ENCODE measurements at places on chromosomes 7 and 10.

GRCh38 chr7:44225566-44226395 is 25.0 kb downstream of the YKT6 start:
- no peak for DNase-seq

DNA sequence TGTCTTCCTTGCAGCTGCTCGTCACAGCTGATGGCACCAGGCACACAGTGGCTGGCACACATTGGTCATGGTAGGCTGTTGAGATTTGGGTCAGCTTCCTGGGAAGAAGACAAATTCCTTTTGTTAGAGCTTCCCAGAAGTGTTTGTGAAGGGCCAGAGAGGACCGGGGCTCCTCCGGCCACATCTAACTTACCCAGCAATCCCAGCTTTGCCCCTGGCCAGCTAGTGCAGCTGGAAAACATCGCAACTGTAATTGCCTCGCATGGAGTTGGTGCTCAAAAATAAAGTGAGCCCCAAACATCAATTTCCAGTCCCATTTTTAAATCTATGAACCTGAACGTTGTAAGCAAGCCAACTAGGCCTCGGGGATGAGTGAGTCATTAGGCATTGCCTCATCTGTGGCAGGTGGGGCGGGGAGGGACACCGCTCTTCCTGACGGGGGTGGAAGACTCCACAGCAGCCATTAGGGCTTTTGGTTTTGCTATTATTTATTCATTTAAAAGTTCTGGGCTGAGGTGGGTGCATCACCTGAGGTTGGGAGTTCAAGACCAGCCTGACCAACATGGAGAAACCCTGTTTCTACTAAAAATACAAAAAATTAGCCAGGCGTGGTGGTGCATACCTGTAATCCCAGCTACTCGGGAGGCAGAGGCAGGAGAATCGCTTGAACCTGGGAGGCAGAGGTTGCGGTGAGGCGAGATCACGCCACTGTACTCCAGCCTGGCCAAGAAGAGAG is 12.4 kb downstream of the CPA5 start:
- no peak for DNase-seq

DNA sequence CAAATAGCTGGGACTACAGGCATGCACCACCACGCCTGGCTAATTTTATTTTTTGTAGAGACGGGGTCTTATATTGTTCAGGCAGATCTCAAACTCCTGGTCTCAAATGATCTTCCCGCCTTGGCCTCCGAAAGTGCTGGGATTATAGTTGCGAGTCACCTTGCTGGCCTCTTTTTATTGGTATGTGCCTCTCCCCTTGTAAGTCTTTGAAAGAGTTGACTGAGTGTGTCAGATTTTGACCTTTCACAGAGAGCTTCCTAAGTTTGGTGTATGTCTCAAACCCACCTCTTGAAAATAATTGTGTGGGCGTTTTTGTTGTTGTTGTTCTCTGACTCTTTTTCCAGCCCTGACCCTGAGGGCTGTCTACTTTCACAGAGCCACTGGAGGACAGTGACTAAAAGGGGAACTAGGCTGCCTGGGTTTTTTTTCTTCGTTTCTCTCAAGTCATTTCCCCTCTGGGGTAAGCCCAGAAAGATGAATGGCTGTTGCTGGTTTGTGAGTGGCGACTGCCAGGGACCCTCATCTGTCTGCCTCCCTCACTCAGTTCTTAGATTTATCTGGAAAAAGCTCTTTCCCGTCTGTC is 262.8 kb downstream of the ZEB1 start:
- no peak for DNase-seq

GRCh38 chr7:85736085-85736484 is 549.2 kb upstream of the SEMA3D start:
- DNase-seq, result no peak

GRCh38 chr10:79002336-79002735 is 66.4 kb upstream of the ZMIZ1 start:
- DNase-seq, result no peak

- no peak for DNase-seq
These were observed 33.7 kb downstream of the CAMK1D start for GRCh38 chr10:12382956-12383531.

DNA sequence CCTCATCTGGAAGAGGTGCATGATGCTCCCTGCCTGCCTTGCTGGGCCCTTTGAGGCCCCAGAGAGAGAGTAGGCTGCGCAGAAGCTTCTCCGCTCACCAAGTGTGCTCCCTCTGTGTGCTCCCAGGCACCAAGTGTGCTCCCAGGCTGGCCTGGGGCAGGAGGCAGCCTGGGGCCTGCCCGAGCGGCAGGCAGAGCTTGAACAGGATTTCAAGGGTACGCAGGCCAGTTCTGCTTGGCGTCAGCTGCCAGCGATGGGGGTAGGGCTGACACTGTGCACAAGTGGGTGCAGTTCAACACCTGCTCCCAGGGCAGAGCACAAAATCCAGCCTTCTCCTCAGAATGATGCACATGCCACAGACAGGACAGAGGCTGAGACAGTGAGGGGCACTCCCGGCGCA is 119.7 kb downstream of the FAM53B start:
- DNase-seq, result no peak

DNA sequence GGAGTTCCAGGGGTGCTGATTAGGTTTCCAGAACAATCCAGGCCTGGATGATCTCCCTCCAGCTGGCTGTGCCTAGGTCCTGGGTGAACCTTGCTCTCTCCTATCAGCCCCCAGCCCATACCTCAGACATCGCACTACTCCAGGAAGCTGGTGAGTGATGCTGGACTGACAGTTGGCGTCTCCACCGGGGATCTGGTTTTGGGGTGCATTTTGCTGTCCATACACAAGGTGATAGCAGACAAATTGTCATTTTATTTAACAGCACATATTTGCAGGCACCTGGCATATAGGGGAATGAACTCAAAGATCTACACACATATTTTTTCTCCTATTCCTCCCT is 601.2 kb downstream of the LRMDA start:
- DNase-seq, result no peak

DNA sequence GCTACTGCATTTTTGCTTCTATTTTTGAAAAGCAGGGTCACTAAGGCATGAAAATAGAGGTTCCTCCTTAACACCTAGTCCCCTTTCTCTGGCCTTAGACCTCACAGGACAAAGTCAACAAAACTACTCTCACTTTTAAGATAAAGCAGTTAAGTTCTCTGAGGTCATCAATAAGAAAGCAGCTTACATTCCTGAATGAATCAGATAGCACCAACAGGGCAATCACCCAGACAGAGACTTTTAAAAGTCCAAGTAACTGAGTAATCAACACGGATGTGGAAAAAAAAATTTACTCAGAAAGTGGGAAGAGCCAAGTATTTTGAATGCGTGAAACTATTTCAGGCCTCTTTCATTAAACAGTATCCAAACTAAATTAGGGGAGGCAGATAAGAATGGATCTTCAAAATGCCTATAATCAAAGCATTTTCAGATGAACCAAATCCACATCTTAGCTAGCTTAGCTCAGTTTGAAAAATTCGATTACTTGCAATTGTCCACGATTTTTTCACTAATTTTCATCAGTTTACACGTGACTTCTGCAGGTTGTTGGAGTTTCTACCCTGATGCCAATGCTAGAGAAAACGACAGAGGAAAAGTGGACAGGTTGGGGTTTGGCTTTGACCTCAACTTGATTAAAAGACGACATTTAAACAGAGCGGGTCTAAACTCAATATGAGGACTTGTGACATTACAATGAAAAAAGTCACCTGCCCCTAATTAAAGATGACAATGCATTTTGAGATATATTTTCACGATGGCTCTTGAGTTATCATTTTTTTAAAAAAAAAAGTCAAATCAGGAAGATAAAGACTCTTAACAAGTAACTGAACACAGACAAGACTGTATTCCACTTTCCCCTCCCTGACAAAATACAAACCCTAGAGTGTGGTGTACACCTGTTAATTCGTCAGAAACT is 1.6 kb downstream of the BEND7 start:
- DNase-seq, result no peak

DNA sequence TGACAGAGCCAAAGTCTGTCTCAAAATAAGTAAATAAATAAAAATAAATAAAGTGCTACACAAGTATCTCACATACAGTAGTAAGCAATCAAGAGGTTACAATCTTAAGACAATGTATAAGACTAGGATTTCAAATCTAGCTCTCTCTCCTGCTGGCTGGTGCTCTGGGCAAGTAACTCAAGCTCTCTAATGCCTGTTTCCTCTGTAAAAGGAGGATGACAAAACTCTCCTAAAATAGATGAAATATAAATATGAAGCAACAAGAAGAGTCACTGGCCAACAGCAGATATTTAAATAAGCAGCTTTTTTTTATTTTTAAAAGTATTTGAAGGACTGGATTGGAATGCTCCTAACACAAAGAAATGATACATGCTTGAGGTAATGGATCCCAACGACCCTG is 7.2 kb downstream of the SFMBT2 start:
- DNase-seq, result no peak

DNA sequence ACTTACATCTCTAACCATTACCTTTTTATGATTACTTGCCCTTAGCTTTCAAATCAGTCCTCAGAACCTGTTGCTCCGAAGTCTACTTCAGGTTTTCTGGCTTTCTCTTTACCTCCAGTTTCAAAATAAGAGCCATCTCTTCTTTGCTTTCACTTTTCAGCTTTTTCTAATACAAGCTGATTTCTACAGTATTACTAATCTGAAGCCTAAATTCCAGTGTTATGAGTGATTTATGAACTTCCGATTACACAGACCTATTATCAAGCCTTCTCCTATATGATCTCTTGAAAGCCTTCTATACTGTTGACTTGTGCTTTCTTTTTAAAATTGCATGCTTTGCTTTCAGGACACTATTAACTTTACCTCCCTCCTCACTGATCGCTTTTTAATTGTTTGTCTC is 1307.8 kb upstream of the CELF2 start:
- DNase-seq, result no peak

- no peak for DNase-seq
These were observed 305.6 kb downstream of the RPS24 start for GRCh38 chr10:78339251-78339650.

DNA sequence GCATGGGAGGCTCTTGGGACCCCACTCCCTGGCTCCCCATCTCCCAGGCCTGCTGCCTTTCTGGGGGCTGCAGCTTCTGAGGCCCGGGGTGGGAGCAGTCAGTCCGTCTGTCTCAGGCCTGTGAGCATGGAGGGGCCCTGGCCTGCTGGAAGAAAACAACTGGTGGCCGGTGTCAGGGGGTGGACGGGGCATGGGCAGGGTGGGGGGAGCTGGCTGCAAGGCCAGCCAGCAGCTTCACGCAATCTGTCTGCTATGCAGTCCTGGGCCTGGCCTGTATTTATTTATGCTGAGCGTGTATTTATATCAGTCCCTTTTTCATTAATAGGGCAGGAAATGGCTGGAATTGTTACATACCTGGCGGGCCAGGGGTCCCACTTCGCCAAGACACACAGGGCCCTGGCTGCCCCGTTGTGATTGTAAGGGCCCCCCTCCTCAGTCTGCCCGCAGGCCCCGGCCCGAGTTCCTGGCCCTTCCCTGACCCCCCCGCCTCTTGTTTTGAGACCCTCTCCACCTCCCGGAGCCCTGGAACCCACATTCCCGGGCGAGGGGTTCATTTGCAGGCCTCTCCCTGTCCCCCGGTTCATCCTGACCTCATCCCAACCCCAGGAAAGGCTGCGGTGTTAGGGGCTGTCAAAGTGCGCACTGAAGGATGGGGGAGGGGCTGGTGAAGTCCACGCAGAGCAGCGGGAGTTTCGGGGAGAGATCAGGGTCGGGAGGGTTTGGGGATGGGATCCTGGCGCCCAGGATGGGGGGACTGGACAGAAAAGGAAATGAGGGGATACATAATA is 8.2 kb downstream of the TMEM270 start:
- DNase-seq, result no peak

GRCh38 chr7:4272141-4272540 is 410.0 kb upstream of the FOXK1 start:
- no peak for DNase-seq

GRCh38 chr7:15765753-15766152 is 79.3 kb upstream of the MEOX2 start:
- no peak for DNase-seq

DNA sequence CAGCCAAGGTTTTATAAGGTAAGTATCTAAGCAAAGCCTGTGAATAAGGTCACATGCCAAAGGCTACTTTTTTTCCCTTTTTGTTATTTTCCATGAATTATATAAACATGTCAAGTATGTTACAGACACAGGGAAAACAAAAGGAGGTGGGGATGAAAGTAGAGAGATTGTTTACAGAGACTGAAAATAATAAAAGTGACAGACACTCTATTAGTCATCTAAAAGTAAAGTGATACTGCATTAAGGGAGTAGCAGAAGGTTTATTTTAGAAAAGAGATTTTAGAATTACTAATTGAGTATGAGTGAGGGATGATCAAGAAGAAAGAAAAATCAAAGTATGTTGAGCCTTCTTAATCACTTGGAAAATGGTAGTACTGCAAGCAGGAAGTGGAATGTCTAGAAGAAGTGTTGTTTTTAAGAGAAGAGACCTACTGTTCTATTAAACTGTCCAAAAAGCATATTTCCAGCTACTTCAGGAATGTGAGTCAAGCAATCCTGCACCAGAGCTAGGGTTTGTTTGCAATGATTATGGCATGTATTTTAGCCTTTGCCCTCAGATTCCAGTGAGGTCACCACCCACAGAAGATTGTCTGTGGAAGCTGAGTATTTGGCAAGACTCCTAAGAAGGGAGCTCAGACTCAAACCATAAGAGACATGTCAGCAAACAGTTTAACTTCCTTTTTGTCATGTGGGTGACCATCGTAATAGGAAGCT is 177.9 kb upstream of the PLXDC2 start:
- DNase-seq, result no peak

GRCh38 chr10:10279906-10280305 is 737.8 kb upstream of the CELF2 start:
- DNase-seq, result no peak

- no peak for DNase-seq
These were observed 14.1 kb downstream of the CRYGN start for GRCh38 chr7:151425670-151426440.

DNA sequence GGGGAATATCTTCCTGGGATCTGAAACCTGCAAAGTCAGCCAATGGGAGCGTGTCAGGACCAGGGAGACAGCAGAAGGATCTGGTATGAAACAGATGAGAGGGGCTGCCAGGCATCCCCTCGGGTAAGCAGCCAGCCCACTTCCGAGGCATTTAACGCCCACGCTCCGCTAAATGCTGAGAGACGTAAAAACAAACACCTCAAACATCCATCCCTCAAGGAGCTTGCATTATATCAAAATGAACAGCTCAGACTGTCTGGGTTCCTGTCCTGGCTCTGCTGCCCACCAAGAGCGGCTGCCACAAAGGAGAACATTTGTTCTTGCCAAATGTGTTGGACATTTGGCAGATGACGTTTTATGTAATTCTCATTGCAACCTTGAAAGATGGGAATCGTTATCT is 7.0 kb upstream of the SERPINE1 start:
- DNase-seq, result no peak

DNA sequence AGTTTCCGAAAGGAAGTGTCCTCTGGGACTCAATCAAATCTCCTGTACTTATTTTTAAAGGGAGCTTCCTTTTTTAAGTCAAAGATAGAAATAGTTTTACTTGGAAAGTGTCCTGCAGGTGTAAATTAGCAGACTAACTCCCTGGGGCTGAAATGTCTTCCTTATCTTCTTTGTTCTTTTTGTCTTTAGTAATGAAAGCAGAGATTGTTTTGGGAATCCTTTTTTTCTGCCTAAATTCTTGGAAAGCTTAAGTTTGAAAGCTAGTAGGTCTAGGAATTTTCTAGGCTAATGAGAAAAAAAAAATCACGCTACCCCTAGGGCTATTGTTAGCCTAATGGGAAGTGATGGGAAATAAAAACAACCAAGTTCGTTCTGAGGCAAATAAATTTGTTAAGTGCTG is 139.1 kb upstream of the CSTF2T start:
- no peak for DNase-seq

- no peak for DNase-seq
These were observed 42.7 kb upstream of the LOXL4 start for GRCh38 chr10:98310701-98311100.

- DNase-seq, result no peak
These were observed 224.6 kb upstream of the ZWINT start for GRCh38 chr10:56585447-56586171.

Data from hematopoietic multipotent progenitor cell treated with erythropoietin and hydrocortisone succinate and interleukin-3 and kit ligand, for 17 days (in vitro differentiated cells).